ENCODE measurements at places on chromosomes 7 and 10.

DNA sequence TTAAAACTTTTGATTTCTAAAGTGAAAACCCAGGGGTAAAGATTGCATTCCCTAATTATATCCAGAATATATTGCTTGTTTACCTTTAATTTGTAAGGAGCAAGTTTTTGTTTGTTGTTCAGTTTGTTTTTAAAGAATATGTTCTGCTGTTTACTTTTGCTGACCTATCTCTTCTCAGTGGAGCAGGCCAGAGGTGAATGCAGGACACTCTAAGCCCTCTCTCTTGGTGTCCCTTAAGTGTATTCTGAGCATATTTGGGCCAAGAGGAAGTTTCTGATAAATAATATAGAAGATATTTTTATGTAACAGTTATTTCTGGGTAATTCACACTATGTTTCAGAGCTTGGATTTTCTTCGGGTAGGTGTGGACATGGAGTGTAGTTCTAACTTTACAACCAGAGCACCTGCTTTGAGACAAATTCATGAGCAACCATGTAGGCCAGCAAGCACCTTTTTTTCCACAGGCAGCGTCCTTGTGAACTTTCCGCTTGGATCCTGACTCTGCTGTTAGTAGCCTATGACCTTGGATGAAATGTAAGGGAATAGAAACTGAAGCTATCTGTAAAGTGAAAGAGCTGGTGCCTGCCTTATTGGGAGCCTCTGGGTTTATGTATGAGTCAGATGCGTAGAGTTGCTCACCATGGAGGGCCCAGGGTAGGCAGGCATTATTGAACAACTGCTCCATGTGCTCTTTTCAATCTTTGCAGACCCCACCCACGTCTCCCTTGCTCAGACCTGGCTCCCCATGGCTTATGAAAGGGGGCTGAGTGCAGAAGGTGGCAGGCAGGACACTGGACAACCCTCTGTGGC lies 16.1 kb downstream of the OGDH start:
- DNase-seq = no peak

- DNase-seq = no peak
Measured at GRCh38 chr7:15478401-15478800, 83.4 kb downstream of the AGMO start.

- DNase-seq = peak; percentile 28
Measured at GRCh38 chr7:142626420-142627035, 122.7 kb upstream of the PRSS1 start.

GRCh38 chr10:119826771-119827170 lies 45.9 kb downstream of the MCMBP start:
- DNase-seq = no peak

DNA sequence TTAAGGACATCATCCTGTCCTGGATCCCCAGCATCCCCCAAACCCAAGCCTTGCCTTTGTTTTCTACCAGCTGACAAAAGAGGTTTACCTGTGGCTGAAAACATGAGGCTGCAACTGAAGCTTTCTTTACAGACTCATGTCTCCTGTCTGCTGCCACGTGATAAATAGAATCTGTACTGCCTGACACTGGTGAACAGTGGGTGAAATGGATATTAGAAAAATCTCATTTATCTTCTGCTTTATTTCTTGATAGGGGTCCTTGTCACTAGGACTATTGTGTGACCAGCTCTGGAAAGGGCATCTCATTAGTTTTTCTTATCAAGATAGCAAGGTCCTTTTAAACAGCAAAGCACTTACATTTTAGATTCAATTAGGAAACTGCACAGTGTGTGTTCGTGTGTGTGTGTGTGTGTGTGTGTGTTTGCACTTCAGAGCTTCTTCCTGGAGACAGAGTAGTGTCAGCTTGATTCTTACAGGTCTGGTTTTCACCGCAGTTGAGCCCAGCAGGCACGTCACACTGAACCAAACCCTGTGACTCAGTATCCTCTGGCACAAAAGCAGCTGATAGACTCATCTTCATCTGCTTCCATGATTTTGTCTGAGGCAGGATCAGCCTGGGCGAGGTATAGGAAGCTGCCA lies 373.5 kb upstream of the CELF2 start:
- DNase-seq = no peak

GRCh38 chr7:2445047-2445446 lies 31.2 kb downstream of the GRIFIN start:
- no peak for DNase-seq

DNA sequence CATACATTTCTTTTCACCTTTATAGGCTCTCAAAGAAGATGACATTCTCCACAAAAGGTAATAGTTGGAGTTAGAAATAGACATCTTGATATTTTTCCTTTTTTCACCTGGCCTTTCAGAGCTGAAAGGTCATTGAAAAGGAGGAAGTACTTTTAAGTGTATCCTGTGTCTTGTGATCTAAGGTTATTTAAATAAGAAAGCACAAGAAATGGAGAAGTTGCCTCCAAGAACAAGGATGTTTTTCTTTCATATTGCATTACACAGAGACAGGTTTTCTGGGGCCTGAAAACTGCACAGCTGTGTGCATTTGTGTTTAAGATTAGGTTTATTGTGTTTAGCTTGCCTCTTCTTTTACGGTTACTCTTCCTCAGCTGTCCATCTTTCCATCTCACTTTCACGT lies 103.4 kb upstream of the SEMA3D start:
- DNase-seq = no peak

- DNase-seq = no peak
Measured at GRCh38 chr10:11112718-11113117, 95.0 kb downstream of the CELF2 start.

- DNase-seq = no peak
Measured at GRCh38 chr10:15642095-15642494, 77.6 kb downstream of the ITGA8 start.

GRCh38 chr10:27506280-27506679 lies 2.2 kb downstream of the RAB18 start:
- DNase-seq = no peak

DNA sequence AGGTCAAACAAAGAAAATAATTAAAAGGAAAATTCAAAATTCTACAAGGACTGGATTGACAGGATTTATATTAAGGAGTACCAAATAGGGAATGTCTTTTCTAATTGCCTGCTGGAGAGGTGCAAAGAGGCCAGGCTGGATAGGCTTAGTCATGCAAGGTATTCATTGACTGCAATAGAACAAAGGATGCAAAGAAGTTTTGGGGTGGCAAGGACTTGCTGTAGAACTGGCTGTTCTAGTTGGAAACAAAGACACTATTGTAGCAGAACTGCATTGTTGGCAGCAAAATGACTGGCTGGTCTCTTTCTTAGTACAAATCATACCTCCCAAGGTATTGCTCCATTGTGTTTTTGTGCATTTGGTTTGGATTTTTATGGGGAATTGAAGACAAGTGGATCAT lies 10.1 kb downstream of the ITGB8 start:
- no peak for DNase-seq

GRCh38 chr10:78980815-78981214 lies 88.0 kb upstream of the ZMIZ1 start:
- no peak for DNase-seq

GRCh38 chr10:7243873-7244272 lies 167.0 kb downstream of the SFMBT2 start:
- peak; percentile 45 for DNase-seq

- no peak for DNase-seq
Measured at GRCh38 chr7:138125598-138126111, 49.4 kb downstream of the AKR1D1 start.

- DNase-seq = no peak
Measured at GRCh38 chr7:151888079-151889067, 11.5 kb upstream of the PRKAG2 start.

DNA sequence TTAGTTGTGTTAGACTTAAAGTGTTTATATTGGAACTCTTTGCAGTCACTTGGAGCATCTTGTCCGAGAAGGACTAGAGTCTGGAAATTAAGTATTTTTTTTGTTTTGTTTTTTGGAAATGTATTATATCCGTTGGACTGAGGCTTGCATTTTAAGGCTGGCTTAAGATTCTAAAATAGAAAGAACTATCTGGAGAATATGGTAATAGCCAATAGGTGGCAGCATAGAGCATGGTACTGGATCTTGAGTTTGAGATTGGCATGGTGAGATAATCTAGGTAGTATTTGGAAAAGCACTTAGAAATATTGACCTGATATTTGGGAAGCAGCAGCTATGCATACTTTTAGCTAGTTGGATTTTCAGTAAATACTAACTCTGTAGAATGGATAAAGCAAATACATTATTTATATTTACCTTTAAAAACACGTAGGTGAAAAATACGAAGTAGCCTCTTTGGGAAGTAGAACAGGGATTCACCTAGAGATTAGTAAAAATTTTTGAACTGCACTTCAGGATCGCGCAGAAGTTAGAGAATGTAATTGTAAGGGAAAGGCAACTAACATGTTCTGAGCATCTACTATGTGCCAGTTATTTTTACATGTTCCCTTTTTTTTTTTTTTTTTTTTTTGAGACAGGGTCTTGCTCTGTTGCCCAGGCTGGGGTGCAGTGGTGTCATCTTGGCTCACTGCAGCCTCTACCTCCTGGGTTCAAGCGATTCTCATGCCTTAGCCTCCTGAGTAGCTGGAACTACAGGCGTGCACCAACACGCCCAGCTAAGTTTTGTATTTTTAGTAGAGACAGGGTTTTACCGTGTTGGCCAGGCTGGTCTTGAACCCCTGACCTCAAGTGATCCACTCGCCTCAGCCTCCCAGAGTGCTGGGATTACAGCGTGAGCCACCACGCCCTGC lies 78.6 kb downstream of the LCOR start:
- DNase-seq = no peak

DNA sequence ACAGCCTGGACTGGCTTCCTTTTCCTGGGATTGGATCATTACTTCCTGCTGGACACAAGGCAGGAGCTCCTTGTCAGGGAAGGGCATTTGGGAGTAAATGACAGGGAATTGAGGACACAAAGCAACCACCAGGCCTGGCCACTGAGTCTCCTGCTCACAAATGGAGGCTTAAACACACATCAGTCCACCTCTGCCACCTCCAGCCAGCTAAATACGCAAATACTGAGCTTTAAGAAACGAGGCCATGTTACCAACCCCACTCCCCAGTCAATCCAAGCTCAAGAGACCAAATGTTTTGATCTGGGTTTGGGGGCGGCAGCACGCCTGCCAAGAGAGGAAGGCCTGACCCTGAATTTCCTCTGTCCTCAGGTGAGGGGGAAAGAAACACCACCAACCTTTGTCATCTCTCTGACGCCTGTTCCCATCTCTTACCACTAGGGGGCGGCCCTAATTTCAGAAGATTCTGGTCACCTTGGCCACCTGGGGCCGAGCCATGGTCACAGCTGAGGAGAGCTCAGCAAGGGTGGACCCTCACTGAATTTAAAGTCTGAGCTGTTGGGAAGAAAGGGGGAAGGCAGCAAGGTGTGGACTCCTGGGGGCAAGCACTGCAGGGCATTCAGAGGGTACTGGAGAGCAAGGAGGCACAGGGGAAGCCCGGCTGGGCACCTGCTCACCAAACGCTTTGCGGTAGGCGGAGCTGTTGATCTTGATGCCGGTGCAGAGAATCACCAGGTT lies 16.5 kb downstream of the AIFM2 start:
- no peak for DNase-seq

DNA sequence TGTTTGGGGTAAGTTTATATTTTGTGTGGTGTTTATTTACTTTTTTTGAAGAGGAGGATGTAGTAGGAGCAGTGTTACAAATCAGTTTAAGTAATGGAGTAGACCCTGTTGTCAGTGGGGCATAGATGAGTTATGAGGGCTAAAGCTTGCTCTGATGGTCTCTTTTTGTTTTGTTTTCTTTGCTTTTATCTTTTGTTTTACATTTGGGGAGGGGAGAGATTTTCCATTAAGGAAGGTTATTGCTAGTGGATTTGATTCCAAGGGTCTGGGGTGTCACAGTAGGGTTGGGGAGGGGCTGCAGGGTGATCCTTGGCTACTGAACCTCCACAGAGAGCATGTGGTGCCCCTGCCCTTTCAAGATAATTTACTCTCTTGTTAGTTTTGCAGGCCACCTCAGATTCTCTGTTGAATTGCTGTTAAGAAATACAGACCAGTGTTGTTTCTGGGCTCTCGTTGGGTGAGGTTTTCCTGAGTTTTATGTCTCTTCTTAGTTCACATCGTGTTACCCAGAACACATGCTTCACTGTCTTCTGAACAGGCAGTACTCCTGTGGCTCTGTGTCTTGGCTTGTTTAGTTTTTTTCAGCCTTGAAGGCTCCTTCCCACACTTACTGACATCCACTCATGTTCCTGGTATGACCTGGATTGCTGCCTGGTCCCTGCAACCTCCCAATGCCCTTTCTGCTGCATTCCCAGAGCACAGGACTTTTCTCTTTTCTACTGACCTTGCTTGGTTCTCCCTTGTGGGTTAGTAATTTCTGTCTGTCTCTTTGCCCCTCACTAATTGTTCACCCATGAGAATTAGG lies 4.2 kb downstream of the KIFBP start:
- no peak for DNase-seq

GRCh38 chr7:95389516-95389915 lies 6.7 kb downstream of the PON3 start:
- no peak for DNase-seq

DNA sequence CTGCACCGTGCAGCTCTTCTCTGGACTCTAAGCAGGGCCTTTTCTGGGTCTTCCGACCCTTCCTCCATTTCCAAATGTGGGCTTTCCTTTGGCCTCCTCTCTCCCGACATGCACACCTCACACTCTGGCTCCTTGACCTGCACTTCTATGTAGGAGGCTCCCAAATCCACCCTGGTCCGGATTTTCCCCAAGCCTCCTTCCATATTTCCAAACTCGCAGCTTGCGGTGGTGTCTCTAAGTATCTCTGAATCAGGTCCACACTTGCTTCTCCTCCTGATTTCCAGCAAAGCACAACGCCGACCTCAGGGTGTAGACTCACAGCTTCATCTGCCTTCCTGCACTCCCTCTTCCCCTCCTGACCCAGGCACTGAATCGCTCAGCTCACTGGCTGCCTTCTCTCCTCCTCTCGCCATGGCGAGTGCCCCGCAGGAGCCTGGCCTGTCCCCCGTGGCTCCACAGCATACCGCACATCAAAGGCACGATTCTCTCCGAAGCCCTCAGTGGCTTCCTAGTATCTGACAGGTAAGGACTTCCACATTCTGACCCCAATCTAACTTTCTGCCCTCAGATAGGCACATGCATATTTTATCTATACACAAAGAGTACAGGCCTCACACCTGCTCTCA lies 27.8 kb downstream of the DIP2C start:
- no peak for DNase-seq

- no peak for DNase-seq
Measured at GRCh38 chr10:58781873-58782488, 269.3 kb downstream of the BICC1 start.

DNA sequence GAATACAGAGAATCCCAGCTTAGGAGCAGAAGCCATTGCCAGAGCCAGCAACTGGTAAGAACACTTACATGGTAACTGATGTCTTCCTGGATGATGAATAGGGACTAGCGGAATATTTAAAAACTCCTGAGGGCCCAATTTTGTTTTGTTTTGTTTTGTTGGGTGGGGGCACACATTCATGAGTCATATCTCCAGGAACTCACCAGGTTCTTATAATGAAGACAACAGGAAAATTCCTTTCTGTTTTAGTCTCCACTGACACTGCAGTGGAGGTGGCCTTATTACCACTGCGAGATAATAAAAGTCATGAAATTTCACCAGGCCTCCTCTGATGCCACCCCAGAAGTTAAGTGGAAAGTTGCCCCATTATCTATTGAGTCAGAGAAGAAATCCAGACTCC lies 6.6 kb upstream of the CUZD1 start:
- no peak for DNase-seq

- DNase-seq = peak; percentile 18
Measured at GRCh38 chr10:119620241-119621077, 23.7 kb upstream of the TIAL1 start.

Measured in GDM1 (cell line).